Bone marrow (tissue), 2 donors: ENCODE measurements at places on chromosomes 3 and 15.

DNA sequence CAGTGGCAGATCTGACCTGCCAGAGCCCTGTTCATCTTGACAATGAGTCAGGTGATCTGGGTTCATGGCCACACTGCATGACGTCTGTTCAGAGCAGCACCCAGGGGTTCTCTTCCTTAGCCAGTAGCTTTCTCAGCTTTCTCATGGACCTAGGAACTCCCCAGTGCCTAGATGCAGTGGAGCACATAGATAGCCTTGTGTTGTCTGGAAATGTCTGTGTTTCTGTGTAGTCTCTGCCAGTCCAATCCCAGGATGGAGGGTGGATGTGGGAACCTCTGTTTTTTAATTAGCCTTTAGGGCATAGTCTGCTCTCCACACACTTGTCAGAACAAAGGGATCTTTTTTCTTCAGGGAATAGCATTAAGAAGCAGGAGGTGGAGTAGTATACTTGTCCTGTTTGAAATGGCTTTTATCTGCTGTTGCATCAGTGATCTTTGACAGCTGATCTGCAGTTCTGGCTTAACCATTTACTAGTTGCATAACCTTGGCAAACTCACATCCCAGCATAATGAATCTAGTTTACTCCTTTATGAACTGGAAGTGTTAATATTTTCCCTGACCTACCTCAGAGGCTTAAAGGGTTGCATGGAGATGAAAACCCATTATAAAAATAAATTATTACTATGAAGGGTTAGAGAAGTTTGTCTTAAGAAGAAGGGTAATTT lies 16.1 kb upstream of the CACNA1D start:
- DNase-seq, result no peak

- DNase-seq, result no peak
Measured at GRCh38 chr3:12961007-12961696, 112.1 kb downstream of the IQSEC1 start.

GRCh38 chr3:66552846-66553245 lies 52.0 kb upstream of the LRIG1 start:
- no peak for DNase-seq

GRCh38 chr15:40999190-40999589 lies 45.9 kb downstream of the CHAC1 start:
- DNase-seq, result no peak

GRCh38 chr3:152729906-152730305 lies 105.0 kb upstream of the P2RY1 start:
- no peak for DNase-seq

- DNase-seq, result peak; percentile 87
Measured at GRCh38 chr15:101320501-101321052, 25.5 kb upstream of the SNRPA1 start.

DNA sequence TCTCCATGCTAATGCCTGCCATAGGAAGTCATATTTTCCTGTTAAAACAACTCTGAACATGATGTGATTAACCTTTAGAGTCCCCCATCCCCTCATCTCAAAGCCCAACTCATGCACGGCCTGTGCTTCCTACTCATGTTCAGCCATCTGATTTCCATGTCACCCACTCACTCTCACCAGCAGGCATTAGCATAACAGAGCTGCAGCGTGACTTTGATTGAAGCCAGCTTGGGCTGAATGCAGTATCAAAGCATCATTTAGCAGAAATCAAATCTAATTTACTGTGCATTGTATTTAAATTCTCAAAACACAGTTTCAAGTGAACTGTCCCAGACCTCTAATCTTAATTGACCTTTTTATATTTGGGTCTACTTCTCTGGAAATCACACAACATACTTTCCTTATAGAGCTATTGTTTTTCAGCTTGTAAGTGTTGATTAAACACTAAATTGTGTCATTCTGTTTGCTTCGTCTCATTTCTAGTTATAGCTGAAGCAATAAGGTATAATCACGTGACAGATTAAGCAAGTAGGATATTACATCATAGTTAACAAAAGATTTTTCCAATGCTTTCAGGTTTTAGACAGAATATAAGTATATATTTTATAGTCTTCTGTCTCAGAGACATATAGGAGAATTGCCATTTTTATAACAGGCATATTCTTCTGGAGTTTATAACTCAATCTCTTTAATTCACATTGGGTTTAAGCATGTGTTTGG lies 501.5 kb downstream of the ROBO2 start:
- DNase-seq, result no peak

GRCh38 chr3:134004841-134005240 lies 24.9 kb downstream of the SLCO2A1 start:
- DNase-seq, result no peak

- no peak for DNase-seq
Measured at GRCh38 chr15:77025083-77025901, 30.4 kb downstream of the PSTPIP1 start.

DNA sequence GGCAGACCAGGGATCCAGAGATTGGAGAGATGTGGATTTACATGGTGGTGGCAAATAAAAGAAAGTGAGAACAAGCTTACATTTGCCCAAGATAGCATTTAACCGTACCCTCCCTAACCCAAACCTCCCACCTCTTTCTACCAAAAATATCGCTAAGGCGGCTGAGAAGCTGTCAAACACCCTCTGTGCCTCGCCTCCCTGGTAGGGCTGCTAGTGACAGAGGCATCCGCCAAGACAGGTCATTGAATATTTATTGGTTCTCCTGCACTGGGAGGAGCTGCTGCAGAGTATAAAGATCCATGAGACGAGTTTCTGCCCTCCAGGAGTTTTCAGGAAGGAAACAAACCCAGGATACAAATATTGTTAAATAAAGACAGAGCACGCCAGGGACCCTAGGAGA lies 107.3 kb upstream of the TMC3 start:
- no peak for DNase-seq

GRCh38 chr15:59993950-59994401 lies 10.1 kb upstream of the FOXB1 start:
- no peak for DNase-seq

- DNase-seq, result no peak
Measured at GRCh38 chr3:107877936-107878335, 212.9 kb downstream of the CD47 start.

- no peak for DNase-seq
Measured at GRCh38 chr3:52305926-52306325, 10.2 kb upstream of the DNAH1 start.

- no peak for DNase-seq
Measured at GRCh38 chr3:71512544-71512943, 71.0 kb downstream of the FOXP1 start.

- peak; percentile 18 for DNase-seq
Measured at GRCh38 chr3:158532099-158532734, 38.8 kb upstream of the MLF1 start.

- DNase-seq, result no peak
Measured at GRCh38 chr3:21449738-21450137, 301.3 kb downstream of the ZNF385D start.

GRCh38 chr15:74302821-74303359 lies 64.6 kb downstream of the CYP11A1 start:
- DNase-seq, result no peak

- DNase-seq, result no peak
Measured at GRCh38 chr3:112437146-112438022, 61.9 kb downstream of the BTLA start.

DNA sequence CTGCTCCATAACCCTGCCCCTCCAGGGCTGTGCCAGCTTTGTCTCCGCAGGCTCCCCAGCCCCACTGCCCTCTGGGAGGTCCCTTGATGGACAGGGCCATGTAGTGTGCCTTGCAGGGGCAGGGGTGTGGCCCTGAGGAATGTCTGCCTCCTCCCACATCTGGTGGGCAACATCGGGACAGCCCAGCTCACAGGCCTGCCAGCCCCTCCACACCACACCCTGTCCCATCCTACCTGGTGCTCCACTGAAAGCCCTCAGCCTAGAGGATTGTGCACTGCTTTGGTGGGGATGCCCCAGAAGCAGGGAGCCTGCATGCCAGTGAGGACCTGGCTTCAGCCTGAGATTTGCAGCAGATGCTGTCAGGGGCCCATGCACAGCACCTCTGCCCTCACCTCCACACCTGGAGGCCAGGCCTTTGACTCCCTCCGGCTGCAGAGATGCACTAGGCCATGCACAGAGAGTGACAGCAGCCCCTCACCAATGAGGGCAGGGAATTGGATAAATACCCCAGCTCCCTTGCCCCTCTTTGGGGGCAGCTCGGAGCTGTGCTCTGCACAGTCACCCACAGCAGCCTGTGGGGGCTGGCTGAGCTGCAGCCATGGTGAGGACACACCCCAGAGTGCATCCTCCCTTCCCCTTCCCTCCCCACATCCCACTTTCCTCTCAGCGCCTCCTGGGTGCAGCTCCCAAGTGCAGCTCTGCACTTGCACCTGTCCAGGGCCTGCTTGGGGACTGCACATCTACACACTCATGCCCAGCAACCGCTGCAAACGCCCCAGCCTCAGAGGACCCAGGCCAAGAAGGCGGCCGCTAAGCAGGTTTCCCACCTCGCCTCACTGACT lies 2.7 kb downstream of the C3orf22 start:
- DNase-seq, result no peak

GRCh38 chr3:156763931-156764720 lies 62.0 kb upstream of the LEKR1 start:
- no peak for DNase-seq

GRCh38 chr3:152399374-152399773 lies 130.6 kb downstream of the MBNL1 start:
- no peak for DNase-seq

DNA sequence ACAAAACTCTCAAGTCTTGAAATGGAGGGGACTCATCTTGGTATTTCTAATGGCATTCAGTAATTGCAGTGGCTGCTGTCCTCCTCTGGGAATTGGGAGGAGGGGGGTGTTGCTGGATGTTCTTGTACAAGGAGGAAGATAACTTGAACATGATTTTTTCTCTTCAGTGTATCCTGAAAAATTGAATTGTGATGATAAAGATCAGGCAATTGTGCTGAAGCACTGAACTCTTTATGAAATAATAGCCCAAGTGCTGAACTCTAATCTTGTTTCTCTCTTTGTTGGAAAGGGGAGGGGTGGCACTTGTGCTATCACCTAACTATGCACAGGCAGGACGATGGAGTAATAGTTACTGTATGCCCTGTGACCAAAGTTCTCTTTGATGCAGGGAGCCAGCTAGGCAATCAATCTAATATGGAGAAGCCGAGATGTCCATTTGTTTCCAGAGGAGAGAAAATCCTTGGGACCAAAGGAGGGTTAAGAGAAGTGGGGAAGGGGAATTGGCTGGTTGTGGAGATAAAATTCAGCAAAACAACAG lies 68.1 kb upstream of the ATP2C1 start:
- DNase-seq, result no peak

GRCh38 chr3:51343918-51344687 lies 41.0 kb upstream of the MANF start:
- DNase-seq, result no peak

DNA sequence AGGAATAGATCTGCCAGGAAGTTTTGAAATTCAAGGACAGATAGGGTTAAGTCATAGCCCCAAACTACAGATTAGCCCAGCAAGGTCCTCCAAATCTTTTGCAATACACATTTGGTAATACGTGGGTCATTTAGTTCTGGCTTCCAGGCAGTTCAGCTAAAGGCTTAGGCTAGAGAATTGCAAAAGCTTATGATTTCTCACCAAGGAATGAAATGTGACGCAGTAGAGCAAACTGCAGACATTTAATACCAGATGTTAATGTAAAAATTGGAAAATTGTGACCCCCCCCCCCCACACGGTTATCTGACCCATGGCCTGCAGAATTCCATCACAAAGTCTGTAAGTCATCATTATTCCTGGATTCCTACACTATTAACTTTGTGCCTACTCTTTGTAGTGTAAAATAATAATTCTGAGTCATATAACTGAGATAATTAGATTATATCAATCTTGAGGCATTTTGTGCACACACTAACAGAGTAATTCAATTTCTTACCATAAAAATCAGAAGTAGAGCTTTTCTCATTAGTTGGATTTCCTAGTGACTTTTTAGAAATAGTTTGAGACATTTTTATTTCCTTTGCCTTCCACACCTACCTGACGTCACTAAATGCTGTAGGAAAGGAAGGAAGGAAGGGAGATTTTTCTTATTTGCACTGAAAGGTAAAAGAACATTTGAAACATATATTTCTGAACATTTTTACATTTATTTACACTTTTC lies 235.2 kb downstream of the DTWD1 start:
- no peak for DNase-seq

DNA sequence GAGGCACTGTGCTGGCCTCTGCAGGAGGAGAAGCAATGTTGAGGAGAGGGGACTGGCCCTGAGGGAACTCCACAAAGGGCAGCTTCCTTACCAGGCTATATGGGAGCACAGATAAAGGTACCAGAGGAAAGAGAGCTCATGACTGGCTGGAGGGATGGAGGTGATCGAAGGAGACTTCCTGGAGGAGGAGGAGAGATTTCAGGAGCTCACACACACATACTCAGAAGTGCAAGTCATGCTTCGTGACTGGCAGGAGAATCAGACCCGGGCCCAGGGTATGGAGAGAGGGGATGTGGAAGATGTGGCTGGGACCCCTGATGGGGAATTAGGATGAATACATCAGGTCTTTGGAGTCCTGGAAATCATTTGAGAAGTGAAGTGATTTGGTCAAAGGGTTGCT lies 85.4 kb downstream of the ABHD5 start:
- no peak for DNase-seq

DNA sequence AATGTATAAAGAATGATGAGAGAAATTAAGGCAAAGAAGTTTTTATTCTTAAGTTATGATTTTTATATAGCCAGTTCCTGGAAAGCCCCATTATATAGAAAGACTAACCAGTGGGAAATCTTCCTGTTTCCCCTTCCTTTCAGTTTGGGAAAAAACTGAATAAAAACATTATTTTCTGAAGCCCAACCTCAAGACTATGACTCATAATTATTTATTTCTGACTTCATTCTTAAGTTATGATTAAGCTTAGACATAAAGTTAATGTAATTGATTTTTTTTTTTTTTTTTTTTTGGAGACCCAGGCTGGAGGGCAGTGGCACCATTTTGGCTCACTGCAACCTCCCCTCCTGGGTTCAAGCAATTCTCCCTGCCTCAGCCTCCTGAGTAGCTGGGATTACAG lies 55.8 kb downstream of the TRPC1 start:
- no peak for DNase-seq

GRCh38 chr15:40409366-40409765 lies 3.8 kb downstream of the IVD start:
- DNase-seq, result no peak

DNA sequence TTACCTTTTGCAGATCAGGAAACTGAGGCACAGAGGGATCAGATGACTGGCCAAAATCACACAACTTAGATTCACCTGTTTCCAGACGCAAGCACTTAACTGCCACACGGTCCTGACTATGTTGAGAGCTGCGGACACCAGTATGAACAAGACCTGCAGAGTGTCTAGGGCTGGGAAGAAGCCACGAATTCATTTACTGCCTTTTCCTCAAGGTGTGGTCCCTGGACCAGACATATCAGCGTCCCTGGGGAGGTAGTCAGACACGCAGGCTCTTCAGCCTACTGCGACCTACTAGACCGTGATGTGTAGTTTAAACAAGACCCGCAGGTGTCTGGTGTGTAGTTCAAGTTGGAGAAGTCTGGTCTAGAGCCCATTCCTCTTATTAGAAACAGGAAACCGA lies 541 bp upstream of the SLC6A11 start:
- DNase-seq, result no peak

GRCh38 chr15:39596358-39597051 lies 15.6 kb downstream of the THBS1 start:
- no peak for DNase-seq

GRCh38 chr3:98811048-98811447 lies 47.9 kb downstream of the ST3GAL6 start:
- no peak for DNase-seq

- no peak for DNase-seq
Measured at GRCh38 chr3:60703956-60704736, 547.1 kb downstream of the FHIT start.

- DNase-seq, result no peak
Measured at GRCh38 chr15:35005933-35006332, 17.8 kb upstream of the ZNF770 start.
